GM23248 (cell line): ENCODE measurements at places on chromosomes 11 and 22.

- no peak for DNase-seq
Measured at GRCh38 chr11:12215181-12215593, 104.8 kb downstream of the MICAL2 start.

GRCh38 chr11:20501252-20501651 is 98.2 kb upstream of the SLC6A5 start:
- no peak for DNase-seq

DNA sequence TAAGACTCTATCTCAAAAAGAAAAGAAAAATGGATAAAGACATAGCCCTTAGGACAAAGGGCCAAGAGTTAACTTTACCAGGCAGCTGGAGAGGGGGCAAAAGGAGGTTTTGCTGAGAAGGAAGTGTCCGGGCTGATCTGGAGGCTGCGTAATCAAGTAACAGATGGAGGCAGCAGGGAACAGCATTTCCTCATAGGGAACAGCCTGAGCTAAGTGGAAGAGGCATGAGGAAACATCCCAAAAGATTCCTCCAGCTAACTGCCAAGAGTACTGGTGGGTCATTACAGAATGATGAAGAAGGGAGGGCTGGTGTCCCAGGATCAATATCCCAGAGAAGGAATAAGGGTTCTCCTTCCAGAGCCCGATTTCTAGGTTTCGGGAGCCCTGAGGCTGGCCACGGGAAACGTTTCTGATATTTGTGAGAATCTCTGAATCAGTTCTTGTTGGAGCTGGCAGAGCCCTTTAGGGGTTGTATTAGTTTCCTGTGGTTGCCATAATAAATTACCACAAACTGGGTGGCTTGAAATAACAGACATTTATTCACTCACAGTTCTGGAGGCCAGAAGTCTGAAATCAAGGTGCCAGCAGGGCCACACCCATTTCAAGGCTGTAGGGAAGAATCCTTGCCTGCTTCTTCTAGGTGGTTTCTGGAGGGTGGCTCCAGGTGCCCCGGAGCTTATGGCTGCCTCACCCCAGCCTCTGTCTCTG is 21.2 kb downstream of the LIF start:
- no peak for DNase-seq

DNA sequence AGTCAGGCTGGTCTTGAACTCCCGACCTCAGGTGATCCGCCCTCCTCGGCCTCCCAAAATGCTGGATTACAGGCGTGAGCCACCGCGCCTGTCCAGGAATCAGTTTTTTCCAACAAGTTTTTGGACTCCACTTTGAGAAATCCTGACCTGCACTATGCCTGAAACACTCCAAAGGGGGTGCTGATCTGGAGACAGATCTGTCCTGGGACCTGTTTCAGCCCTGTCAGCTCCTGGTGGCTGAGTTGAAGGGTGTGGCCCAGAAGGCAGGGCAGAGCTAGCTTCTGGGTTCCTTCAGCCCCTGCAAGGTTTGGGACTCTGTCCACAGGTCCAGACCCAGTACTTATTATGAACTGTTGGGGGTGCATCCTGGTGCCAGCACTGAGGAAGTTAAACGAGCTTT is 1.2 kb downstream of the DNAJC4 start:
- no peak for DNase-seq

DNA sequence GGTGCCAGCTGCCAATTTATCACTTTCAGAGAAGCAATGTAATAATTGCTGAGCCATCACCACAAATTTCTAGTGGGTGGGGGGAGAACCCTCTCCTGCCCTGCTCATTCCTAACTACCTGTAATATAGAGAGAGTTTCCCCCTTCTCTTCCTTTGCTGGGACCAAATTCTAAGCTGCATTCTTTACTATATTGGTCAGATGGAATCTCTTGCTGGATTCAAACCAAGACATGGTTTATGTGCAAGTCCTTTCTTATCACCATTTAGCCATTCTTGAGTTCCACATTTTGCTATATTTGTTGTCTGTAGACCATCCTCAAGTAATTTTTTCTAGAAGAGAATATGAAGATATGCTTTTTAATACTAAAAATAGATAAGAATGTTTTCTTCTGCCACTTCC is 452.1 kb downstream of the MN1 start:
- peak; percentile 61 for DNase-seq

DNA sequence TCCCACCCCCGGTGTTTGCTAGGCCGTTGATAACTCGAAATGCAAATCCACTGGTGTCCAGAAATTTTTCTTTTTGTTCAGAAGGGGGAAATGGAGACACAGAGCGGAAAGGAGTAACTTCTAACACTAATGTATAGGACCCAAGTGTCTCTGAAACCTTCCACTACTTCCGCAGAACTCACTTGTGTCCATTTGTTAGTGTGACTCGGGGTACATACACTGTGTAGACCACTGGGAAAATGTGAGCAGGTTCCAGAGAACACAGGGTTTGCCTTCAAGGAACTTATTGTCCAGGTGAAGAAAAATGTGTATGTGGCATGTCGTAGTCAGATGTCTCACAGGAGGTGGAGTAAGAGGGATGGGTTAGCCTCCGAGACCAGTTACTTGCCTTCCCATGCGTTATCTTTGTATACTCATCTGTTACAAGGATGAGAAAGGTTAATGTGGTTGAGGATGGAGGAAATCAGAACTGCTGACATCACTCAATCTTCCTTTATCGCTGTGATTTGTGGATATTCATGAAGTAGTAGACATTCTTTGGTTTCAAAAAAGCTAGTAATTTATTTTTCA is 857 bp downstream of the ARCN1 start:
- peak; percentile 82 for DNase-seq

- DNase-seq: peak; percentile 3
Measured at GRCh38 chr11:41281131-41281742, 178.2 kb downstream of the LRRC4C start.

DNA sequence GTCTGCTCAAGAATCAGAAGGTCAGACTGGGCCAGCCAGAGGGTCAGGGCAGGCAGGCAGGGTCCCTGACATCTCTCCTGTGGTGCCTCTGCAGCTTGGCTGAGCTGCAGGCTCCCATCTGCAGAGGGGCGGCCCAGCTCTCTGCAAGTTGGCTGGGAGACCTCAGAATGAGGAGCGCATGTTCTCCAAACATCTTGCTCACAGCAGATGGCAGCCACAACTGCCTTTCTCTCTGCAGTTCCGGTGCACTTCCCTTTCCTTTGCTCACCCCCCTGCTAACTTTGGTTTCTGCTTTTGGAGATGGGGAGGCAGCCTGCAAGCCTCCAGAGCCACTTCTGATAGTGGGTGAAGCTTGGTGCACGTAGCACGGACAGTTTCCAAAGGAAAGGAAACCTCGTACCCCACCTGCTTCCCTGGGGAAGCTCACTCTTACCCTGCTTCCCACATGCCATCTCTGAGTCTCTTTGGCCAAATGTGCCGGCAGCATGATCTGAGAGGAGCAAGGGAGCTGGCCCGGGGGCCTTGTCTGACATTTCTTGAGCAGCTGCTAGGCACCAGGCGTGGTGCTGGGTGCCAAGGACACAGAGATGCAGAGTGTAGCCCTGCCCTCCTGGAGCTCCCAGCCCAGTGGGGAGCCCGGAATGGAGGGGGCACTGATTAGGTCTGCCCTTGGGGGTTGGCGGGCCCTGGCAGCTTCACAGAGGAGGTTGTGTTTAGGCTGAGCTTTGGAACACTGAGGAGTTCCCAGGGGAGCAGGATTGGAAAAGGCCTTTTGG is 18.2 kb downstream of the DAGLA start:
- no peak for DNase-seq

- DNase-seq: no peak
Measured at GRCh38 chr11:116649268-116649667, 123.5 kb downstream of the BUD13 start.

DNA sequence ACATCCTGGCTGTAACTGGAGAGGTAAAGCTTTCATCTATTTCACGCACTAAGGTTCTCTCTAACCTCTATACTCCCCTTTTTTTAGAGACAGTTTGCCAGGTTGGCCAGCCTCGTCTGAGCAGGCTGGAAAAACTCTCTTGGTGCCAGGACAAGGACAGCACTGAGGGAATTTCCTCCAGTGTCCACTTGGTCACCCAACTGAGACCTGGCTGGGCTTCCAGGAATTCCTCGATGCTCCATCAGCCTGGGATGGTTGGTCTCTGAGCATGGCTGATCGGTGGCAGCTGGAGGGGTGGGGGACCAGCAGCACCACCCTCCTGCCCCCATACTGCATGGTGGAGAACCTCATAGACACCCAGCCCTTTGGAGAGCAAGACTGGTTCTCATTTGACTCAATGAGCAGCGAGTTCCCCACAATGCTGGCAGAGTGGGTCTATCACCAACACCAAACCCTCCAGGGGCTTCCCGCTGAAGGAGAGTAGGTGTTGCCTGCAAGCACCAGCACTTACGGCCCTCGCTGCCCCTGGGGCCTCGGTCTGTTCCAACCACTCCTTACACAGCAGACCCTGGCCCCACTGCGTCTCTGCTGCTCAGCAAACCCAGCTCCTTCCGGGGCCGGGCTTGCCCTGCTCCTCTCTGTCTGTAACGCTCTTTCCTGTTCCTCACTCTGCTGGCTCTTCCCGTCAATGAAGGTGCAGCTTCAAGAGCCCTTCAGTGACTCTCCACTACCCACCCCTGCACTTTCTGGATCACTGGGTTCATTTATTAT is 122.2 kb downstream of the ST3GAL4 start:
- no peak for DNase-seq

DNA sequence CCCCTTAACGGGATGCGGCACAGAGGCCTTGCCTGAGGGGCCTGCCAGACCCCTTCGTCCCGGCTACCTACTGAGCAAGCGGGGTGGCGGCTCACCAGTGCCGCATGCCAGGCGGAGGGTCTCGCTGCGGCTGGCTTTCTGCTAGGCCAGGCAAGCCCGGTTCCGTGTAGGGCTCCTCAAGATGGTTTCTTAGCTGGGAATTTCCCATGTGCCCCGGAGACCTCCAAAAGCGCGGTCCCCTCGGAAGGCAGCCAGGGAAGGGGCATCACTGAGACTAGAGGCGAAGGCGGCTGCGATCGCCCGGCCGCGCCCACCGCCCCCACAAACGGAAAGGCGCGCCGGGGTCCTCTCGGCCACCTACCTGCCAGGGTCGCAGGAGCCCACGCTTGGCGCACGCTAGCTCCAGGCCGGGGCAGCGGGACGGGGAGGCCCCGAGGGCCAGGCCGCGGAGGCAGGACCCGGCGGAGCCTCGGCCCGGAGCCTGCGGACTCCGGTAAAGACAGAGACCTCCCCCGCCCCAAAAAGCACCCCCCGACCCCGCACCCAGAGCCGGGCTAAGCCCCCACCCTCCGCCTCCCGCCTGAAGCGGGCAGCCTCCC is 23.8 kb downstream of the MICAL3 start:
- DNase-seq: peak; percentile 54

GRCh38 chr11:93767018-93767417 is 17.1 kb upstream of the MED17 start:
- DNase-seq: no peak

DNA sequence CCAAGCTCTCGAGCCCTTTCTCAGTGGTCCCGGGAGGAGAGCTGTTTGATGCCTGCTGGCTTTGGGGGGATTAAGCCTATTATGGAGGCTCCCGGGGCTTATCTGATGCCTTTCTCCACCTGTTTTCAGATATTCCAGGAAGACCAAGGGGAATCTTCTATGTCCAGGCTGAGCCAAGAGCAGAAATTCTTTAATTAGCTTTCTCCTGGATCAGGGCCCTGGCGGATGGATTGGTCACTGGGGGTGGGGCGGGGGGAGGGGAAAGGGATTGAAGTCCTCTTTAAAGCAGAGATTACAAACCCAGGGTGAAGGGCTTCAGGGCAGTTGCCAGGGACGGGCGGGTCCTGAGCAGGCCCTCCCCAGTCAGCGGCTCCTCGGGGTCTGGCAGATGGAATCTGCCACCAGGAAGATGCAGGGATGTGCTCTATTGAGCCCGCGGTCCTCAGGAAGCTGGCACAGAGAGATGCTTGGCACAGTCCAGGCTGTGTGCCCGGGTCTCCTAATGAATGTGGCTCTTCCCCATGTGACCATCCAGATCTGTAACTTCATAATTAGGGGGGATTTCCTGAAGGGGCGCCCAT is 33.6 kb downstream of the MACROD1 start:
- no peak for DNase-seq

DNA sequence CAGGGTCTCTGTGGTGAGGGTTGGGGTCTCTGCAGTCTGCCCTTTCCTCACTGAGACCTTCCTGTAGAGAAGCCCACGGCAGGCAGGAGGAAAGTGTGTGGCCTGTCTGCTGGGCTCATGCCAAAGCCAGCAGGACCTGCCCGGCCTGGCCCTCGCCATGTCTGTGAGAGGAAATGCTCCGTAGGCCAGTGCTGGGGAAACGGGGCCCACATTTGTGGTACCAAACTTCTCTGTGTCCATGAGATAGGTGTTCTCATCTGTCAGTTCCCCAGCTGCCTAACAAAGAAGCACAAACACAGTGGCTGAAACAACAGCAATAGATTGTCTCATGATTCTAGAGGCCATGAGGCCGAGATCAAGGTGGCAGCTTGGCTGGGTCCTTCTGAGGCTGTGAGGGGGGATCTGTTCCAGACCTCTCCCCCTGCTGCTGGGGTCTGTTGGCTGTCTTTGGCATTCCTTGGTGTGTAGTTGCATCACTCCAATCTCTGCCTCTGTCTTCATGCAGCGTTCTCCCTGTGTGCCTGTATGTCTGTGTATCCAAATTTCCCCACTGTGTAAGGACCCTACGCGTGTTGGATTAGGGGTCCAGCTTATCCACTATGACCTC is 772.5 kb downstream of the TBC1D22A start:
- no peak for DNase-seq

DNA sequence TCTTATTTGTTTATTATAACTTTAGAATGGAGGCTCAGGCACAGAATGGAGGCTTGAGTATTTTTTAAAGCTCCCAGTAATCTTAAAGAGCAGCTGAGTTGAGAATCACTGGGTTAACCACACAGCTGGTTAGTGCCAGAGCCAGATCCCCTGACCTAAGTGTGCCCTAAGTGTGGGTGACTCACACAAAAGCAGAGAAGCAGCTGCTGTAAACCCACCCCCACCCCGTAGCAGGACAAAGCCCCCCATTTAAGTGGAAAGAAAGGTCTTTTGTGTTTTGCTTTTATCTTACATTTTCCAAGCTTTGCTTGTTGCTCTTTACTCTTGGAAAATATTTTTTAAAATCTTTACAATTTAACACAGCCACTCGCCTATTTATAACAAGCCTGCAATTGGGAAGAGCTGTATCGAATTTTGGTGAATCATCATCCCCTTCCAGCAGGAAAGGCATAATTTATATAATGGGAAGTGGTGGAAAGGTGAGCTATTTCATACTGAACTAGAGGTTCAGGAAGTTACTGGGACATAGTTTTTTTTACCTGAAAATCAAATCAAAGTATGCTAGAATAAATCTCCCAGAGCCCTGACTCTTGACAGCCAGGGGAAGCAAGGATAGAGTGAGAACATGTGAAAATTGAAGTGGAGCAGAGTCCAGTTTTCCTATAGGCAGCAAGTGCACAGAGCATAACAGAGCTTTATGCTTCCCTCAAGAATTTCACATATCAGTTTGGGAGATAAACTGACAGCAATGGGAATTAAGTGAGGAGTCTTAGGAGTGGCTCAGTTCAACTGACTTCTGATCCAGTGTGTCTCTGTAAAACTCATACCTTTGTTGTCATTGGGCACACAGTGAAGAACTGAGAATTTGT is 405.7 kb downstream of the AASDHPPT start:
- DNase-seq: peak; percentile 49
